ENCODE measurements at places on chromosomes 5 and 9.

GRCh38 chr5:150223474-150223873, 33.6 kb downstream of the SLC6A7 start:
- DNase-seq = no peak

- DNase-seq = no peak
Observed at GRCh38 chr5:124842725-124843595, 96.5 kb upstream of the ZNF608 start.

- no peak for DNase-seq
Observed at GRCh38 chr9:133581513-133582343, 27.5 kb downstream of the FAM163B start.

GRCh38 chr5:114391321-114391720, 29.5 kb downstream of the KCNN2 start:
- DNase-seq = no peak

- no peak for DNase-seq
Observed at GRCh38 chr9:105129731-105130130, 114.7 kb upstream of the SLC44A1 start.
